Right atrium auricular region (tissue), 2 donors: ENCODE measurements at places on chromosomes 4 and X.

DNA sequence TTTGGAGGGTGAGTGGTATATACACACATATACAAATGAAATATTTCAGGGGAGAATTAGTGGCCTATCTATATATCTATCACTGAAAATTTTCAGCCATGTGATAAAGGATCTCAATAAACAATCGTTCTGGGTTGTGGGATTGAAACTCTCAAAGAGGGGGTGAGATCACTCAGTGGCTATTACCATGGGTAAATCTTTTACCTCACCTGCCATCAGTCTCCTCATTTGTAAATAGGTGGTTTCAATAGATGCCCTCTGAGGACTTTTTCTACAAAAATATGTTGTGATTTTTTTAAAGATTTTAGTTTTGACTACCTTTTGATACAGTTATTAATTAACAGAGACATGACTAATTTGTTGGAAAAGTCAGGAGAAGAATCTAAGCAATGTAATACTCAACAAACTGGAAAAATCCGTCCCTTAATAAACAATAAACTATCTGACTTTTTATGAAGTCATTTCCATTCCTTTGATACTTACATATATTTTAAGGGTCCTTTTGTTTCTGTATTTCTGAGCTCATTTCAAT, 192.8 kb downstream of the MAD2L1 start:
- DNase-seq, result no peak

DNA sequence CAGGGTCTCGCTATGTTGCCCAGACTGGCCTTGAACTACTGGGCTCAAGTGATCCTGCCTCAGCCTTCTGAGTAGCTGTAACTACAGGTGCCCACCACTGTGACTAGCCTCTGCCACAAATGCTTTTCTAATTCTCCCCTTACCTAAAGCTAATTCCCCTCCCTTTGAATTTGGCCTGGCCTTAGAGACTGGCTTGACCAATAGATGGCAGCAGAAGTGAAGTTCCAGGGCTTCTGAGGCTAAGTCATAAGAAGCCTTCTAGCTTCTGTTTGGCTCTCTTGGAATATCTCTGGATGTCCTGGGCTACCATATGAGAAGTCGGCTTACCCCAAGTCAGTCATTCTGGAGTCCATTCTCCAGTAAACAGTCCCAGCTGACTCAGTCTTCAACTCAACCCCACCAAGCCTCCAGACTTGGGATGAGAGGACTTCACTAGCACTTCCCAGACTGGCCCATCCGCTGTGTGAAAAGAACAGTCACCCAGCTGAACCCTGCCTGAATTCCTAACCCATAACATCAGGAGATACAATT, 61.0 kb downstream of the HPRT1 start:
- no peak for DNase-seq

DNA sequence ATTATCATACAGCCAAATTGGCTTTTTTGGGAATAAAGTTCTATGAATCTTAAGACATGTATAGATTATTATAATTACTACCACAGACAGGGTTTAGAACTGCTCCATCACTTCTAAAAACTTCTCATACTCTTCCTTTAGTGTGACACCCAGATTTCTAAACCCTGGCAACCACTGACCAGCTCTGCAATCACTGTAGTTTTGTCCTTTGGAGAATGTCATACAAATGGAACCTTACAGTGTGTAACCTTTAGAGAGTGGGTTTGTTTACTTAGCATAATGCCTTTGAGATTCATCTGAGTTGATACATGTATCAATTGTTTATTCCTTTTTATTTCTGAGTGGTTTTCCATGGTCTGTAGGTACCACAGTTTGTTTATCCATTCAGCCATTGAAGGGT, 95.0 kb downstream of the TMEM164 start:
- no peak for DNase-seq

- no peak for DNase-seq
These were observed 31.4 kb downstream of the VSIG4 start for GRCh38 chrX:66008328-66008970.

DNA sequence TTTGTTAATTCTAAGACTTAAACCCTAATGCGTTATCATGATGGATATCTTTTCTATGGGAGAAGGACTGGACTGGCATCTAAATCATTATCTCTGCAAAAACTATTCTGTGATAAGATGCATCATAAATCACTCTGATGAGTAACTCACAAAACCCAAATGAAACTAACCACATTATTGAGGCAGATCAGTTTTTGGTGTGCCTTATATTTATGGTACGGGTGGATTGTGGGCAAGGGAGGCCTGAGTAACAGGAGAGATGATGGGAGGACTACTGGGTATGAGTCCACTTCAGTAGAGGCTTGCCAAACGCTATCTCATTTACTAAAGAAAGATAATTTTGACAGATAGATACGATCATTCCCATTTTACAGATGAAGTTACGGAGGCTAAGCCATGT, 66.4 kb upstream of the GUCY1A1 start:
- no peak for DNase-seq

DNA sequence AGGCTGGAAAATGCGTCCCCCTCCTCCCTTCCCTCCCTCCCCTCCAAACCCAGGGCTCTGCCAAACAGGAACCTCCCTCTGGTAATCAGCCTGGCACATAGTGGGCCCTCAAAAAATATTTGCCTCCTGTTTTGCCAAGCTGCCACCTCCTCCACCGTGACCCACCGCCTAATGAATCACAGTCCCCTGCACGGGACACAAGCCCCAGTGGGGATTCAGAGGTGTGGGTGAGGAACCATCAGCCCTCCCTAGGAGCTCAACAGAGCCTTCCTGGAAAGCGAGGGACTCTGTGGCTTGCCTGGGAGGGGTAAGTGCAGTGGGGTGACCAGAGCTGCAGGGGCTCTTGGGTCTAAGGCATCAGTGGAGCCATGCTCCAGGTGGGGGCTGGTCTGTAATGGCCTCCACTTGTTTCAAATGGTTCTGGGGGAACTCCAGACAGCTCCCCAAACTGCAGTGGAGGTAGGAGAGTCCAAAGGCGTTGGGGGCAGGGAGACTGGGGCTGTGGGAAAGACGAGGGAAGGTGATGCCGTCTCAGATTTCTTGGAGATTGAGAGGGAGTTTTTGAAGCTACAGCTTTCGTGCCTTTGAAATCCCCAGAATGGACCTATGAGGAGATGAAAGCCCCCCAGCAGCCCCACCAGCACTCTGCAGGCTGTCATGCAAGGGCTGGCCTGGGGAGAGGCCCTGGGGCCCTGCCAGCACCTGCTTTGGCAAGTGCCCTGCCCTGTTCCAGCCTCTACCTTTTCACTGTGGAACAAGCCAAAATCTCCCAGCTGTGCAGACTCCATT, 1.0 kb upstream of the PPP2R2C start:
- DNase-seq, result peak; percentile 50
